Fibroblast of villous mesenchyme (primary cell): ENCODE measurements at places on chromosomes 16 and 17. TPM values are rescaled to one million over a fixed set of nuclear protein-coding genes. Genes with fewer than 3 reads are reported as not detected.

The PNMT gene
- total RNA-seq, result not detected in 2 replicates

The KCTD19 gene
- total RNA-seq, result under 0.01 TPM in 1 of 2 replicates, not detected in the other

The TVP23A gene
- not detected in 2 replicates for total RNA-seq

The TBC1D3 gene
- total RNA-seq, result not detected in 2 replicates

The PHOSPHO1 gene
- total RNA-seq, result under 0.01 and 0.32 TPM in 2 replicates

The AANAT gene
- not detected in 2 replicates for total RNA-seq

The HSD17B1 gene
- total RNA-seq, result 3.5 and 11.9 TPM in 2 replicates

The CD300H gene
- total RNA-seq, result not detected in 2 replicates

The PEMT gene
- 28.9 and 36.7 TPM in 2 replicates for total RNA-seq

The OTOP2 gene
- total RNA-seq, result not detected in 2 replicates

The PDE6G gene
- not detected in 2 replicates for total RNA-seq

The RTN4RL1 gene
- 0.43 TPM in 1 of 2 replicates, not detected in the other for total RNA-seq

The ARHGAP44 gene
- 0.64 and 1.3 TPM in 2 replicates for total RNA-seq

The TMEM235 gene
- not detected in 2 replicates for total RNA-seq

The HS3ST3B1 gene
- 7.4 and 10.4 TPM in 2 replicates for total RNA-seq

The PRR15L gene
- not detected in 2 replicates for total RNA-seq

The FBXW10 gene
- under 0.01 and 0.32 TPM in 2 replicates for total RNA-seq

The GUCY2D gene
- under 0.01 TPM in 1 of 2 replicates, not detected in the other for total RNA-seq

The TTLL6 gene
- total RNA-seq, result under 0.01 TPM in 2 replicates

The CACNG4 gene
- total RNA-seq, result not detected in 2 replicates

The ARHGDIA gene
- total RNA-seq, result 106 and 181 TPM in 2 replicates

The BOLA2 gene
- 20.3 and 38.7 TPM in 2 replicates for total RNA-seq

The COQ9 gene
- total RNA-seq, result 31.2 and 44.5 TPM in 2 replicates

The IRF8 gene
- total RNA-seq, result not detected in 2 replicates

The MGAT5B gene
- total RNA-seq, result 0.32 and 0.43 TPM in 2 replicates

The ZNF385C gene
- total RNA-seq, result not detected in 2 replicates

The EPX gene
- total RNA-seq, result not detected in 2 replicates

The ACSM2A gene
- not detected in 2 replicates for total RNA-seq

The CD300LD gene
- not detected in 2 replicates for total RNA-seq

The RSAD1 gene
- total RNA-seq, result 16.8 and 25.4 TPM in 2 replicates

The BCL6B gene
- not detected in 2 replicates for total RNA-seq

The CRISPLD2 gene
- 44.0 and 87.3 TPM in 2 replicates for total RNA-seq

The CNGB1 gene
- total RNA-seq, result not detected in 2 replicates

The VTN gene
- total RNA-seq, result 5.2 and 10.0 TPM in 2 replicates

The NUP93 gene
- 54.1 and 60.9 TPM in 2 replicates for total RNA-seq

The CPHXL2 gene
- not detected in 2 replicates for total RNA-seq

The ABCC3 gene
- 14.5 and 39.3 TPM in 2 replicates for total RNA-seq

The PRSS21 gene
- 0.32 and 0.43 TPM in 2 replicates for total RNA-seq

The KRT28 gene
- not detected in 2 replicates for total RNA-seq

The ANKRD40CL gene
- total RNA-seq, result not detected in 2 replicates

The RAI1 gene
- total RNA-seq, result 16.0 and 24.2 TPM in 2 replicates

The P2RX1 gene
- total RNA-seq, result 1.3 and 2.3 TPM in 2 replicates
